Stimulated activated CD4-positive, alpha-beta T cell treated with anti-CD3 and anti-CD28 coated beads, Interleukin-4, amount 100 ng/mL, for 1 hour (primary cell): ENCODE measurements at places on chromosomes 5 and 9.

- no peak for DNase-seq
Measured at GRCh38 chr5:172482156-172483020, 28.1 kb upstream of the SH3PXD2B start.

DNA sequence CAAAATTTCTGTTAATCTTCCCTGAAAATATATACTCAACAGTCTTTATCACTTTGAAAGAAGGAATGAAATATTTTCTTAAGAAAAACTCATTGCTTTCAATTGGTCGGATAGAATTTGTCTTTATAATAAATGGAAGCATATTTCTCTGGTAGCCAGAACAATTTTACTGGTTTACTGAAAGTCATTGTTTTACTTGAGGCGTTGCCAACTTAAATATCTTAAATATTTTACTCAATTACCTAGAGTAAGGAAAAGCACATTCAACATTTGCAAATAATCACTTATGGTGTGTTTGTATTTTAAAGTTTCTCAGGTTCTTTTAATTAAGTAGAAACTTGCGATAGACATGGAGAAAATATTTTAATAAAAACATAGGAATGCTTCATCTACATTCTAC, 1181.7 kb downstream of the EFNA5 start:
- DNase-seq: no peak

- no peak for DNase-seq
Measured at GRCh38 chr5:32539981-32540845, 45.1 kb upstream of the SUB1 start.

- DNase-seq: no peak
Measured at GRCh38 chr9:130144703-130145102, 27.5 kb upstream of the NCS1 start.

DNA sequence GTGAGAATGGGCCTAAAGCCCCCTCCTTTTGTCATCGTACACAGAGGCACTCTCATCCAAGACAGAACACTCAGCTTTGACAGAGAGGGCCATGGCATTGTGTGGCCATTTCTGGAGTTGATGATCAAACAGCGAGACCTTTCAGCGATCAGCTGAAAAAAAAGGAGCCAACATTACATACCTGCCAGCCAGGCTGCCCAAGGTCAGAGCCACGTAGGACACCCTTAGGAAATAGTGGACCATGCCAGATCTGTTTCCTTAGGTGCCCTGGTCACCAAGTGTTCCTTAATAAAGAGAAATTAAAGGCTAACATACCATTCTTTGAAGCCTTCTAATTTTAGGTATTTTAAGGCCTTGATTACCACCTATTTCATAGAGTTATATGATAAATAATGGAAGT, 105.5 kb upstream of the PRLR start:
- DNase-seq: no peak

DNA sequence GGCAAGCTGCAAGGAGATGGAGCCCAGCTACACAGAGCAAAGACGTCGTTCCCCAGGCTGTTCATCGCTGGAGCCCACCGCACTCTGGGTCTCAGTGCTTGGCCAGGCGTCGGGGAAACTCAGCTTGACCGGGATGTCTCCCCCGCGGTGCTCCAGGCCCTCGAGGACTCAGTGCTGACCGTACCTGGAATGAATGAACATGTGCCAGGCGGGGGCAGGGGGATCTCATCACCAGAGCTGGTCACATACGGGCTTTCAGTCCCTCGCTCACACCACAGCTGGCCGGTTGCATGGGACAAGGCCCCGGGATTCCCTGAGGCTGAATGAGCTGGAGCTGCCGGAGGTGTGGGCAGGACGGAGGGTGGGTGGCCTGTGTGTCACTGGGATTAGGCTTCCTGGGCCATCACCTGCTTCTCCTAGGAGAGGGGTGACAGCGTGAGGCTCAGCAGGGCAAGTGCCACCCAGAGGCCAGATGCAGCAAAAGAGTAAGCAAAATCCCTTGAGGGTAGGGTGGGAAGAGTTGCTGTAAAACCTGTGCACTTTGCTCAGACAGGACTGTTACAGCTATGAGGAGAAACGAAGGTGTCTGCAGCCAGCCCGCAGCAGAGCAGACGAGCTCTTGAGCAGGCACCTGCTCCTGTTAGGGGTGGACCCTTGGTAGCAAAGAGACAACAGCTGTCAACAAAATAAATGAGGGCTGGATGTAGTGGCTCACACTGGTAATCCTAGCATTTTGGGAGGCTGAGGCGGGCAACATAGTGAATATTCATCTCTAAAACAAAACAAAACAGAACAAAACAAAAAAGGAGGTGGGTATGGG, 70.7 kb upstream of the RAPGEF1 start:
- DNase-seq: no peak

DNA sequence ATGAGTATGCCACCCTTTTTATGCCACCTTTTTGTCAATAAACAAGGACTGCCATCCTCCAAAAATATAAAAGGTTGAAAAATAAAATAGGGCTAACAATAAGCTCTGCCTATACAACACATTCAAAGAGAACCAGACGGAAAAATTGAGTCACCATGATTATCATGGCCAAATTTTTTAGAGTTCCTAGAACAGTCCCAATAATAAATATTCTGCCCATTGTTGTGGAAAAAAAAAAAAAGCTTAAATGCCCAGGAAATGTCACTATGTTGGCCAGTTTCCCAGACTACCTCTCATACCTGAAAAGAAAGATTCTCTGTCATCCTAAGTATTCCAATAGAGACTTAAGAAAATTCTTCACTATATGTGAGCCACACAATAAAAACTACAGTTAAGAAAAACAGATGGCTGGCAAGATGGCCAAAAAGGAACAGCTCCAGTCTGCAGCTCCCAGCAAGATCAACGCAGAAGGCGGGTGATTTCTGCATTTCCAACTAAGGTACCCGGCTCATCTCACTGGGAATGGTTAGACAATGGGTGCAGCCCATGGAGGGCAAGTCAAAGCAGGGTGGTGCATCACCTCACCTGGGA, 149.0 kb downstream of the TMEM161B start:
- no peak for DNase-seq

DNA sequence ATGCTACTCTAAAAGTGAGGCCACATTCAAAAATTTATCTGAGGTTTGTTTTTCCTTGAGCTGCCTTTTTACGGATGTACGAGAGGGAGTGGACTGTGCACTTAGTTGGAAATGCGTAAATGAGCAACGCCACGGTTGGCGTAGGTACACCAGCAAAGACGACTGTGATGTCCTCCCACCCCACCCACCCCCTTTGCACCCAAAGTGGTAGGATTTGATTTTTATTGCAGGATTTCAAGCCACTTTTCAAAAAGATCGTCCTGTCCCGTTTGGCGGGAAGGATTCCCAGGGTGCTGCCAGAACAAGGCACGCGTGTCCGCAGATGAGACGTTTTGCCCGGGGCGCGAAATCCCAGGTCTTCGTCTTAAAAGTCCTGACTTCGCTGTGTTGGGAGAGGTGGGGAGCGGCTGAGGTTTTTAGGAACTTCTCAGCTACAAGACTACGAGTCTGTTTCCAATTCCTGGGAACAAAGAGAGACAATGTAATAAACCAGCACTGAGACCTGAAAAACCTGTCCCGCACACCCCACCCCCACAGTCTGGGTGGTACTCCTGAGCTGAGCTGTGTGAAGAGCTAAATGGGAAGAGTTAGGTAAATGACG, 1.0 kb upstream of the TLE1 start:
- DNase-seq: no peak

GRCh38 chr5:172786736-172787462, 15.9 kb upstream of the DUSP1 start:
- DNase-seq: no peak

GRCh38 chr5:159120446-159120845, 20.7 kb upstream of the EBF1 start:
- no peak for DNase-seq

GRCh38 chr5:64930672-64931318, 162.1 kb downstream of the CWC27 start:
- no peak for DNase-seq

DNA sequence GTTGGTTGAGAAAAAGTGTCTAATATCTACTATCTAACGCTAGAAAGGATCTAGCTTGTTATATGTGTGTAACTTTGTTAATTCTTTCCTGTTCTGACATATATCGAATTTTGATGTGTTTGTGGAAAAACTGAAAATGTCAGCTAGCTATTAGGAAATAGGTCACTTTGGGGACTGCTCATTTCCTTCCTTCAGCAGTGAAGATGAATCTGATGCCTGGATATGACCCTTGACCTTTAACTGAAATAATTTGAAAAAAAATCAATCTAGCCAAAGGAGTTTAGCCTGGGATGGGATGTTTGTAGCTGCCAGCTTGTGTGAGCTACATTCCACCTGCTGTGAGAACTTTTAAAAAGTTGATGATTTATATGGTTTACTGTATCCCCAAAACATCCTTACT, 66.8 kb downstream of the CD180 start:
- no peak for DNase-seq

- DNase-seq: no peak
Measured at GRCh38 chr5:150599917-150600511, 40.4 kb upstream of the SYNPO start.

DNA sequence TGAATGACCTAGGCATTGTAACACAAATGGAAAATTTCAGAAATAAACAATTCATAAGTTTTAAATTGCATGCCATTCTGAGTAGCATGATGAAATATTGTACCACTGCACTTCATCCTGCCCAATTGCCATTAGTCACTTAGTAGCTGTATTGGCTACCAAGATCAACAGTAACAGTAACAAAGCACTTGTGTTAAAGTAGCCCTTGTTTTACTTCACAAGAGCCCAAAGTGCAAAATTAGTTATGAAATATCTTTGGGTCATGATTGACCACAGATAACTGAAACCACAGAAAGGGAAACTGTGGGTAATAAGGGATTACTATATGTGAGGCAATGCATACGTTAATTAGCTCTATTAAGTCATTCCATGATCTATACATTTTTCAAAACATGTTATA, 33.3 kb upstream of the RORB start:
- no peak for DNase-seq

DNA sequence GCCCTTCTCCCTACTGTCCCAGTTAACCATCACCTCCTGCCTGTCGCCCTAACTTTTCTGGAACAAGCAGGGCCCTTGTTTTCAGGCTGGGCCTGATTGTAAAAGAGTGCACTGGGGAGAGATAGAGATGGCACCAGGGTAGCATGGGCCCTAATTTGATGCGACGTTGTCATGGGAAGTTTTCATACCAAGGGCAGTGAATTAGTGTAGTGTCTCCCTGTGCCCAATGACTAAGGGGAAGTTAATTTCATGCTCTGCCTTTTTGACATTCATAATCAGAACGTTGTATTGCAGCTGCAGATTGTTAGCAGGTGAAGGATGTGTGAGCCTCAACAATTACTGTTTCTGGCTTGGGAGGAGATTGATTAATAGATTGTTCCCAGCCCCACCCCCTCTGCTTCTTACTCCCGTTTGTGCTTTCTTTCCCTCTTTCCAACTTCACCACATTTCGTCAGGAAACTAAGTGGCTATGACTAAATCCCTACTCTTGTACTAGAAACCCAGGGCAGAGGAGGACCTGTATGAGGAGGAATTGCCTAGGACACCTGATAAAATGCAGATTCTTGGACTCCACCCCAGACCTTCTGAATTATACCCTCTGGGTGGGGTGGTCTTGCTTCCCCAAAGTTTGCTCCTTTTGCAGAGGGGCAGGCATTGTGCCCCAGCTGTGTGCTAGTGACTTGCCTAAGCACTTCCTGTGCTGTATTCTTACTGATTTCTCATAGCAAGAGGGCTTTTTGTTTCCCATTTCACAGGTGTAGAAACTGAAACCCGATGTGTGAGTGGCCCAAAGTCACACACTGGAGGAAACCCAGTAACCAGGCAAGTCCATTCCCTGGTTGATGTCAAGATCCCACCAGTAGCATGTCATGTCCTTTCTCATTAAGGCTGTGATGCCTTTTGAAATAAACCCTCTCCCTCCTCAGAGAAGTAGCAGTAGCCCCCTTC, 56.3 kb downstream of the DAB2IP start:
- DNase-seq: no peak

DNA sequence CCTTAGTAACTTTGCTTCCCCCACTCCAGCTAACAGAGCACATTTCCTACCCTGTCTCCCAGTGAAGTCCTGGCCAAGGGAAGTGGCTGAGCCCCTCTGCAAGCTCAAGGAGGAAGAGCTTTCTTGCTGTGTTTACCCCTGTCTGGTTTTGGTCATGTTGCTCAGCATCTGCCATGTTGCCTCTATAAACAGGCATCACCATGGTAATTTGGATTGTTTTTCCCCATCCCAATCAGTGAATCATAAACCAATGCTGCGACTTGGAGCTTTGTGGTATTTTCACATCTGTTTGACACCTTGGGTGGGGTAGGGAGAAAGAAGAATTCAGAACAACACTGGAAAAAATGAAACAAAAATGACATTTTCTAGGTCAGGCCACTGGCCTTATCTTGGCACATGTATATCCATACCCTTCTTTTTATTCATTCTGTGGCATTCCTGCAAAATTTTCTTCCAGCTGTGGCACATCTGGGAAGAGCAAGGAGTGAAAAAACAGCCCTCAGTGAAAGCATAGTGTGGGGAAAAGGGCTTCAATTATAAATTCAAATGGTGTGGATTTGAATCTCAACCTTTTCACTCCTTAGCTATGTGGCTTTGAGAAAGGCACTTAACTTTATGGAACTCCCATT, 42.5 kb downstream of the SLIT3 start:
- no peak for DNase-seq
